ENCODE measurements at places on chromosomes 7 and 10.

- DNase-seq, result no peak
These were observed 170.2 kb upstream of the HABP2 start for GRCh38 chr10:113382691-113383090.

DNA sequence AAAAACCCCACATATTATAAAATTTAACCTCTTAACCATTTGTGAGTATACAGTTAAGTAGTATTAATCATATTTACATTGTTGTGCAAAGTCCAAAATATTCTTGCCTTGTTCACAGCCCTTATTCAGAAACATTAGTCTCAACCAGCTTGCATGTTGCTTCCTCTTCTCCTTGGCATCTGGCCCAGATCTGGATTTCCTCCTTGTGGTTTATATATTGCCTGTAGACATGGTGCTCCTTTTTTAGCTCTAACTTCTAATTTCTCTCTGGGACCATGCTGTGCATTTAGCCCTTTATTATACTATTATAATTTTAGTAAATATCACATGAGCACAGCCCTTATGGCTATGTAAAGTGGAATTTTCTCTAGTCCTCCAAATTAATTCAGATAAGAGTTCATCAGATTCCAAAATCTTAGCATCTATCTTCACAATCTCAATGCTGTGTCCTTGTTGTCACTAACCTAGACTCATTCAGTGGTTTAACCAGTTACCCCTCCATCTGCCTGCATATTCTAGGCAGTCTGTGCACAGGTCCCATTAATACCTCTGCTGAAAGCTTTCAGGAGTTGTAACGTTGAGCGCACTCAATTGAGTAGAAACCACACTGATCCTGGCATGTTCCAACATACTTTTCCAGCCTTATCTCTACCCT is 7.9 kb downstream of the CPED1 start:
- DNase-seq, result peak; percentile 35

- no peak for DNase-seq
These were observed 253.7 kb downstream of the SFMBT2 start for GRCh38 chr10:7157091-7157490.

- no peak for DNase-seq
These were observed 28.5 kb downstream of the FRMPD2 start for GRCh38 chr10:48245977-48246376.

DNA sequence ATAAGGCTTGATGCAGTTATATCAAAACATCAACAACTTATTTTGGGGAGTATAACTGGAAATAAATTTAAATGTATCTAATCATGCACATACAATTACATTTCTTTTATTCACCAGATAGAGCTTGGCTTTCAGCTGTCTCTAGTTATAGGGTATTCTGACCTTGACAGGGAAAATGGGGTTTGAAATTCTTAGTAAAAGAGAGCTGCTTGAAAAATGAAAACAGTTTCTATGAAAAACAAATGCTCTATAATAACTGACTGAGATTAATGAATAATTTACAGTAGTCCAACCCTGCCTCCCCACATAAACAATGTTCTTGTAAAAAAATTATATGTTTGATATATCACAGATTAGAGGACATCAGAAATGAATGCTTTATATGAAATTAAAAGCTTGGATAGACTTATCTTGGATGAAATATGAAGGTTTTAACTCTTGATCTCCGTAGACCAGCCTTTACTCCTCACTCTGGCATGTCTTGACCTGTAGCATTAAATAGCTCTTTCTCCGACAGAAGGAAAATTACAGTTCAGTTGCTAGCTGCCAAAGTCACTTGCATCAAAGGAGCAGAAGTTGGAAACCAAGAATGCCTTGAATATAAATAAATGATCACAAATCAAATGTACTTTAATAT is 32.1 kb downstream of the VWC2 start:
- DNase-seq, result no peak

DNA sequence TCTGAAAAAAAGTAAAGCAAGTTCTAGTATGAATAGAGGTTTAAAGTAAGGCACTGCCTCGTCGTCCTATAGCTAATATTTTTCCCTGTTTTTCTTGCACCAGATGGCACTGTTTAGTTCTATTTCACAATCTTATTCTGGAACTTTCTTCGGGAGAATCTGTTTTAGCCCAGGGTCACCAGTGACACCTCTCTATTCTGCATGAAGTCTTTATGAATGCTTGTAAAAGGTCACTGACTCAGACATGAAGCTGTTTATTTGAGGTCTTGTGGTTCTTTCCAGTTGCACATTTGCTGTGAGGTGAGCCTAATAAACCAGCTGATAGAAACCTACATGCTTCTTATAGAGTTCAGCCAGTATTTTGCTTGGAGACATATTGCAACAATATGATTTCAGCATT is 444.3 kb downstream of the AUTS2 start:
- no peak for DNase-seq

DNA sequence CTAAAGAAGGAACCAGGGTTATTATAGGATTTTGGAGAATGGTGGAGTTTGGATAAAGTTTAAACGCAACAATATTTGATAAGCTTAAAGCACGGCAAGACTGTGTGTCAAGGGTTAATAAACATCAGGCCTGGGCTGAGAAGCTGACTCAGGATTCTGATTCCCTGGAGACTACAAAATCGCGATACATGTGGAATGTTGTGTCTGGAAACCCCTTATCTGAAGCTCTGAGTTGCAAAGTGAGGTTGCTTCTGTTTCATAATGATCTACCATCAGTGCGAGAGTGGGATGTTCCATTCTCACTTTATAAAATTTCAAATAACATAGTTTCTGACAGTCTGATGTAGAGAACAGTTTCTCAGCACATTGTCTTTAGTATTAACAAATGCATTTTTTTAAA is 7.8 kb downstream of the C1GALT1 start:
- DNase-seq, result no peak

DNA sequence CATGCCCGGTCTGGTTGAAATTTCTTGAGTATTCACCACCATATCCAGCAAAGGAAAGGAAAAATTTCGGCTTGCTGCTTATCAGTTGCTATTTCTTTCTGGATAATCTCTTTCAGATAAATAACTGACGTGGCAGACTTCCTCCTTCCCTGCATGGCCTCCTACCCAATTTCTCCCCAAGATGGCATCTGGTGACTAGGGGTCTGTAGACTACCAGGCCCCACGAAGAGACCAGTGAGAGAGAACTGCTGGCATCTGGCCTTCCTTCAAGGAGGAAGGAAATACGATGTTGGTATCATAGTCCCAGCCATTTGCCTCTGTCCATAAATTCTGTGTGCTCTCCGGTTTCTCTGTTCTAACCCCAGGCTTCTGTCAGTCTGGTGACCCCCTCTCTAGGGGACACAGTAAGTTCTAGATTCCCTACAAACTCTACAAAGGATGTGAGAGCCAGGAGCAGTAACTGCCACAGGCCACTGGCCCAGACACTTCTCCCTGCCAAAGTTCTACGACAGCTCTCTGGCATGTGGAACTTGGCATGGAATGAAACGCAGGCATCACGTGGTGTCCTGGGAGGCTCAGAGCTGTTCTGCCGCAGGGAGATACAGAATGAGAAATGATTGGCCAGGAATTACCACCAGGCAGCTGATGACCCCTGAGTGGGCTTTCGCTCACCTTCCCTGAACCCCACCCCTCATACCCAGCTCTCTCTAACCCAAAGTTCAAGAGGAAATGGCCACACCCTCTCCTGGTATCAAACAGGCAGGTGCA is 30.0 kb upstream of the MSRB2 start:
- DNase-seq, result no peak

DNA sequence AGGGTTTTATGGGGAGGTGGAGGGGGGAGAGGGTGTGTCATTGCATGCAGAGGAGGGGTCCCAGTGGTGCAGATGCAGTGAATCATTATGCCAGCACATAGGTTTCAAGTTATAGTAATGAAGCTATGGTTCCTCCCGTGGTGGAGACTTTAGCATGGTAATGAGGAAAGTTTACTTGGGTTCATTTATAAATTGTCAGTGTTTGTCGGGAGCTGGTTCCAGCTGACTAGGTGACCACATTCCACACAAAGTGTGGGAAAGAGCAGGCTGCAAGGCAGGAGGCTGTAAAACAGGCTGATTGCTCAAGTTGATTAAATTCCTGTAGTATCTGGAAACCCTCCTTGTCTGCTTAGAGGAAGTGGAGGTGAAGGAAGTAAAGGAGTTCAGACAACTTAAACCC is 78.9 kb downstream of the SRI start:
- DNase-seq, result no peak

GRCh38 chr7:30281791-30282190 is 2.6 kb upstream of the ZNRF2 start:
- no peak for DNase-seq

DNA sequence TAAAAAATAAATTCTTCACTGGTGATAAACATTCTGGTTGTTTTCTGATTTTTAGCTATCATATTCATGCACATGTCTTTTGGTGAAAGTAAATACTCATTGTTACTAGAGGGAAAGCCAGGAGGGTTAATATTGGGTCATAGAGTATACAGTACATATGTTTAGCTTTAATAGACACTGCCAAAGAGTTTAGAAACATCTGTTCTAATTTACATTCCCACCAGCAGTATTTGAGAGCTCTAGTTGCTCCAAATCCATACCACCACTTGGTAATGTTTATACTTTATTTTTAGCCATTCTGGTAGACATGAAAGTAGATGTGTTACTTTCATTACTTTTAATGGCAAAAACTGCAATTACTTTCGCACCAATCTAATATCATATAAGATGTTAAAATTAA is 108.8 kb downstream of the MKX start:
- no peak for DNase-seq

GRCh38 chr10:132588301-132589013 is 50.9 kb downstream of the INPP5A start:
- DNase-seq, result no peak

GRCh38 chr7:53500076-53500475 is 464.6 kb downstream of the POM121L12 start:
- no peak for DNase-seq

- no peak for DNase-seq
These were observed 33.4 kb upstream of the NRBF2 start for GRCh38 chr10:63099734-63100133.

- DNase-seq, result no peak
These were observed 36.2 kb upstream of the PPIF start for GRCh38 chr10:79310911-79311573.

GRCh38 chr7:50957431-50957830 is 174.7 kb upstream of the GRB10 start:
- no peak for DNase-seq

GRCh38 chr7:155861480-155861868 is 49.2 kb upstream of the SHH start:
- no peak for DNase-seq

GRCh38 chr7:31110331-31111108 is 58.4 kb downstream of the ADCYAP1R1 start:
- DNase-seq, result no peak

DNA sequence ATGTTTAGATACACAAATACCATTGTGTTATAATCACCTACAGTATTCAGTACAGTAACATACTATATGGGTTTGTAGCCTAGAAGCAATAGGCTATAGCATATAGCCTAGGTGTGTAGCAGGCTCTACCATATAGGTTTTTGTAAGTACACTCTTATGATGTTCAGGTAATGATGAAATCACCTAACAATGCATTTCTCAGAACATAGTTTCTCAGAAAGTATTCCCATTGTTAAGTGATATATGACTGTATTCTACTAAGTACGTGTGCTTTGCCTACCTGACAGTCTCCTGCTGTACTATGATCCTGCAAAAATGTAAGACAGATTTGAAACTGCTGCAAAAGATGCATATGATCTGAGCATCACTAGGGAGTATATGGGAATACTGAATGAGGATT is 137.9 kb downstream of the JAZF1 start:
- no peak for DNase-seq

Measured in activated CD4-positive, alpha-beta T cell treated with anti-CD3 and anti-CD28 coated beads, Interleukin-2, amount 50 U/mL, for 1 hour (primary cell).